ENCODE measurements at places on chromosomes 5 and 9. TPM values are rescaled to one million over a fixed set of nuclear protein-coding genes. Genes with fewer than 3 reads are reported as not detected.
A peak's percentile ranks its signal among the peaks of the same experiment; 100 is the strongest.

GRCh38 chr5:41600731-41601130 is 90.3 kb upstream of the PLCXD3 start:
- DNase-seq = no peak
- no peaks in the 10 kb centered on the region for H3K27me3 ChIP-seq
- H3K27ac ChIP-seq = no peak overlapping the region
- no peaks in the 10 kb centered on the region for H3K36me3 ChIP-seq

Gene IL31RA
- total RNA-seq = not detected

- no peak overlapping the region for H3K4me3 ChIP-seq
- peaks cover 21% of the 10 kb centered on the region for H3K4me1 ChIP-seq
- no peak for DNase-seq
- H3K27ac ChIP-seq = peak overlapping the region; percentile 77
- H3K27me3 ChIP-seq = no peaks in the 10 kb centered on the region
These were observed 12.8 kb upstream of the JADE2 start for GRCh38 chr5:134512661-134512999.

DNA sequence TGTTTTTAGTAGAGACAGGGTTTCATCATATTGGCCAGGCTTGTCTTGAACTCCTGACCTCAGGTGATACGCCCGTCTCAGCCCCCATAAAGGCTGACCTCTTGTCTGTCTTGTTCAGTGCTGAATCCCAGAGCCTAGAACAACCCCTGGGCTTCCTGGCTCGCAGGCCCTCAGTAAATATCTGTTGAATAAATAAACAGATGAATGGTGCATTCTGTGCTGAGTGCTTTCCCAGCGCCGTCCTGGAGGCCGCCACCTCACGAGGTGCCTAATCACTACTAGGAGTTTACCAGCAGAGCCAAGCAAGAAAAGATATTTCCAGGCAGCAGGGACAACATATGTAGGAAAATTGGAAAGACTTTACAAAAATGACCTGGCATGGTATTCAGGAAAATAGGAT is 88.5 kb downstream of the SNX24 start:
- no peaks in the 10 kb centered on the region for H3K27me3 ChIP-seq
- no peaks in the 10 kb centered on the region for H3K36me3 ChIP-seq
- H3K27ac ChIP-seq = no peak overlapping the region
- H3K4me3 ChIP-seq = no peak overlapping the region

Gene SARDH
- 7.3 TPM for total RNA-seq

Measured in H1 (cell line).